ENCODE measurements at places on chromosomes 7 and 10.

GRCh38 chr7:132475669-132476116 lies 100.6 kb downstream of the PLXNA4 start:
- DNase-seq: no peak

GRCh38 chr7:88437132-88437531 lies 130.4 kb upstream of the STEAP4 start:
- no peak for DNase-seq

GRCh38 chr7:41232086-41232485 lies 470.8 kb downstream of the INHBA start:
- DNase-seq: no peak

- DNase-seq: no peak
Observed at GRCh38 chr10:118213436-118213835, 128.7 kb downstream of the FAM204A start.

GRCh38 chr7:27890205-27890849 lies 150.4 kb downstream of the TAX1BP1 start:
- no peak for DNase-seq

DNA sequence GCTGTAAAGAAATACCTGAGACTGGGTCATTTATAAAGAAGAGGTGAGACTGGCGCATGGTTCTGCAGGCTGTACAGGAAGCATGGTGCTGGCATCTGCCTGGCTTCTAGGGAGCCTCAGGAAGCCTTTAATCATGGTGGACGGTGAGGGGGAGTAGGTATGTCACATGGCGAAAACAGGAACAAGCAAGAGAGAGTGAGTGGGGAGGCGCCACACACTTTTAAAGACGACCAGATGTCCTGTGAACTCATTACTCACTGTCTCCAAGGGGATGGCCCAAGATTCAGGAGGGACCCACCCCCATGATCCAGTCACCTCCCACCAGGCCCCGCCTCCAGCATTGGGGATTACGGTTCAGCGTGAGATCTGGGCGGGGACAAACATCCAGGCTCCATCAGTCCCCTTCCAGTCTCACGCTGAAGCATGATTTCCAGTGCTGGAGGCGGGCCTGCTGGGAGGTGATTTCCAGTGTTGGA lies 3.2 kb downstream of the ZNF316 start:
- DNase-seq: peak; percentile 55

- no peak for DNase-seq
Observed at GRCh38 chr10:6600224-6600987, 20.3 kb upstream of the PRKCQ start.

DNA sequence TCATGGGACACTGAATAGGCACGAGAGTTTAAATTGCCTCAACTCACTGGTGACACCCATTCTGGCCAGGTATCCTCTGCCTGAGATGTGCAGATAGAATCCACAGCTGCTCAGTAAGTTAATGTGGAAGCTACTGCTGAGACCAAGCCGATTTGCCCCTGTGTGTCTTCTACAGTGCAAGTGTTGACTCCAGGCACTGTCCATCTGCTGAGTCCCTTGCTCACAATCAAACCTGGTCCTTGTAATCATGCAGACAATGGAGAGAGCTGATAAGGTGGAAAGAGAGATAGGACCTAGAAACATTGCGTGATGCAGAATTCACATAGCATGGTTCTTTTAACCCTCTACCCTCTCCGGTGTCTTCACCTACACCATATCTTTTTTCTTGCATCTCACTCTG lies 101.4 kb downstream of the ITGB8 start:
- DNase-seq: no peak

- no peak for DNase-seq
Observed at GRCh38 chr10:102413053-102413705, 5.4 kb downstream of the PSD start.

DNA sequence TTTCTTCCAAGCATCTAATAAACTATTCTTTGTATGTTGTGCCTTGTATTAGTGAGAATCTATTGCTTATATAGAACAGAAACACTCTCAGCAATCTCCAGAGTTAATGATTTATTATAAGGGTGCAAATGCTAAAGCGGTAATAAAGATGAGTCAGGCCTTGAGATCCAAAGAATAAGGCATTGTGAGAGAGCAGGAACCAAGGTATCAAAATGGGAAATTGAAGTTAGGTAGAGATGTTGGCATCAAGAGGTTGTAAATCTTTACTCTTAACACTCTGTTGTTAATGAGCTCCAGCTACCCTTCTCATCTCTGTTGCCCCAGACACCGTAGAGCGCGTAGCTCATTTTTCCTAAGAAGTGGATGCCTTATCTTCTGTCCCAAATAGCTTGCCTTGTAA lies 375.2 kb downstream of the ARL4A start:
- no peak for DNase-seq

GRCh38 chr7:16753932-16754855 lies 639 bp downstream of the TSPAN13 start:
- DNase-seq: no peak

- DNase-seq: peak; percentile 66
Observed at GRCh38 chr7:123643495-123644441, 11.9 kb upstream of the LMOD2 start.

DNA sequence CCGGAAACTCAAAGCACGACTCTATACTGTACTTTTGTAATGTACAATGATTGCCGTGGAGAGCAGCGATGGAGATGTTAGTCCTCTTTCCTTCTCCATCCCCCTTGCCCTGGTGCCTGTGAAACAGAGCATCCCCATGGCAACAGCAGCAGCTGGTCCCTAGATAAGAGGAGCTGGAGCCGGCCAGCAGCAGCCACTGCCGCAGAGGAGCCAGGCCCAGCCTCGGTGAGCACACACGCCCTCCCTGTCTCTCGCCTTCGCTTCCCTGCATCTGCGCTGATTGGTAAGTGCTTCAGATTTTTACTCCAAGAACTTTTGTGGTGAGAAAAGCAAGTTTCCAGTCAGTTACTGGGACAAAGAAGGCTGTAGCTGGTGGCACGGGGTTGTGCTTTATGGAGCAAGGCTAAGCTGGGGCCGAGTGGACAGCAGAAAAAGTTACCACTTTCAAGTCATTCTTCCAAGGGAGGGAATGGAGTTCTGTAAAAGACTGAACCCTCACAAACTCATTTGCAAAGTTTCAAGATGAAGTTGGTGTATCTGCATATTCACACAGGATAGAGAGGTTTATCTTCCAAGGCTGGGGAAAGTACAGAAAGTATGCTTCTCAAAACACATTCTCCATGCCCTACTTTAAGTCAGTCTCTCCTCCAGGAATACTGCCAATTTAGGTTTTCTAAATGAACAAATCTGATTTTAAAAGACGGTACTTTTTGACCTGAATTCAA lies at the start of gene PPP1R17:
PPP1R17 (plus strand) TSS at position 192 of the 725 bp plus-strand sequence. CDS start 5,227 bp downstream, outside the sequence.
- peak; percentile 20 for DNase-seq

GRCh38 chr7:29987811-29988317 lies 1.7 kb downstream of the SCRN1 start:
- no peak for DNase-seq

GRCh38 chr10:18240185-18240882 lies 100.1 kb downstream of the CACNB2 start:
- DNase-seq: no peak

DNA sequence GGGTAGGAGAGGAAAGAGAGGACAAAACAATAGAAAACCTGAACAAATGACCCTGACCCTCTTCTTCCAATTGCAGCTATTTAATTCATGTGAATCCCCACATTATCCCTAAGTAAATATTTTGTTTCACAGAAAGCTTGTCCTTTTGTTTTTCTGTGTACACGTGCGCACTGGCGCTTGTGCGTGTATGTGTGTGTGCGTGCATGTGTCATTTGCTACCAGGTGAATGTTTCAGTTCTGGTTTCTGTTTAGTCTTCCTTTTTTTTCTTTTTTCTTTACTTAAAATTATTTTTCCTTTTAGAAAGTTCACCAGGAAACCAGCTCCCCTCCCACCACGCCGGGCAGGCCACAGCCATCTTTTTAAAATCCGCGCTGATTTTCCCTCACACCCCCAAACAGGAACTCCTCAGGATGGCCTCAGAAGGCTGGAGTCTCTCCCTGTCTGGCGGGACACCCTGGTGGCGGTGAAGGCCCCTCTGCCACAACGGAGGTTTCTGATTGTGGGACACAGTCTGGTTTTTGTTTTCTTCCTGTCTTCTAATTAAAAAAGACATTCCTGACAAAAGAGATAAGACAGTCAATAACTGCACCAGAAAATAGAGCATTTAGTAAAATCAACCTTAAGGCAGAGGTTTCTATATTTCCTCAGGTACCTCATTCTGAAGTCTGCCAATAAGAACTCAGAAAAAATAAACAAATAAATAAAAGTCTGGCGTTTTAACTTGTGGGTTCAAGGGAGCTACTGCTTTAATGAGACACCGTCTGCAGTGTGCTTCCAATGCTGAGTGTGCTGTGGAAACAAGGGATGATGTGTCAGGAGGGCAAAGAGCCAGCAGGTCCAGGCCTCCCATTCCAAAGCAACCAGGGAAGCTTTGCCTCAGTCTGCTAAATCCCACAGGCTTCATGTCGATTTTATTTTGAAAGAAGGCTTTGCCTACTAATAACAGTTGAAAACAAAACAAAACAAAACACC lies 17.4 kb downstream of the IRF5 start:
- no peak for DNase-seq

- DNase-seq: no peak
Observed at GRCh38 chr7:155756322-155756721, 55.9 kb downstream of the SHH start.

DNA sequence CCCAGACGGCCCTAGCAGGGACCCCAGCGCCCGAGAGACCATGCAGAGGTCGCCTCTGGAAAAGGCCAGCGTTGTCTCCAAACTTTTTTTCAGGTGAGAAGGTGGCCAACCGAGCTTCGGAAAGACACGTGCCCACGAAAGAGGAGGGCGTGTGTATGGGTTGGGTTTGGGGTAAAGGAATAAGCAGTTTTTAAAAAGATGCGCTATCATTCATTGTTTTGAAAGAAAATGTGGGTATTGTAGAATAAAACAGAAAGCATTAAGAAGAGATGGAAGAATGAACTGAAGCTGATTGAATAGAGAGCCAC lies 184 bp downstream of the CFTR start:
- no peak for DNase-seq

GRCh38 chr10:77401683-77402082 lies 235.9 kb downstream of the KCNMA1 start:
- DNase-seq: no peak

GRCh38 chr7:116985575-116985974 lies 32.3 kb downstream of the ST7 start:
- no peak for DNase-seq

DNA sequence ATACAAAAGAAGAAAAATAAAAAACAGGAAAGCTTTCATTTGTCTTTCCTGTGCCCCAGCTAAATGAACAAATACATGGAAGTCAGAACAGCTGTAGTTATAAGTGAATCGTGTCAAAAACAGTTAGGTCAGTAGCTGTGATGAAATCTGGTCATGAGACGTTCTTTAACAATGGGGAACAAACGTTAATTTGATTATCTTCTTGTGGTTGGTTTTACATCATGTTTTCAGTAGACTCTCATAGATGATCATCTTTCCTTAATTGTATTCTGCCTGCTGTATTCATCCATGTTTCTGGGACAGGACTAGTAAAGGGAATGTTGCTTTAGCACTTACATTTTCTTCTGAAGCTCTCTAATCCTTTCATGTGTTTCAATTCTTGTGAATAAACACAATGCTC lies 97.0 kb downstream of the PCLO start:
- no peak for DNase-seq

GRCh38 chr7:43394441-43395130 lies 188.3 kb upstream of the STK17A start:
- no peak for DNase-seq

DNA sequence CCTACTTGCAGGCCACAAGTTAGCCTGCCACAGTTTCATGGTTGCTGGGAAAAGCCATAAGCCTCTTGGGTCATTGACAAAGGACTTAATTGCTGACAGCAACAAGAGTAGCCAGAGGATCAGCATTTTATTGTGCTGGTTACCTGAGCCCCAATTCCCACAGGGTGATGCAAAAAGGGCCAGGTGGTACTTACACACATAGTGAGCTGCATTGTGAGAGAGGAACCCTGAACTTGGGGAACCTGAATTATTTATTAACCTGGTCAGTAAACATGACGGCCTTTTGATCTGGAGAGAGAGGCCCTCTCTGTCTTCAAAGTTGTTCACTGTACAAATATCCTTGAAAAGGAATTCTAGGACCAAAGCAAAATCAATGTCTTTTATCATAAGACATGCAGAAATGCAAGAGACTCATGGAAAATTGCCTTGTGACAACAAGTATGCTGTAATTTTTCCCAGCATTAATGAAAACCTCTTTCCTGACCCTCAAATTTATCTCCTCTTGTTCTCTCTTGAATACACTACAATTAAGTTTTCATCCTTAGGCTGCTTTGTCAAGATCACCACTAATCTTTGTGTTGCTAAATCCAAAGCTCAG lies 102.9 kb upstream of the PHYHIPL start:
- no peak for DNase-seq

GRCh38 chr7:138945821-138946220 lies 35.4 kb downstream of the KIAA1549 start:
- DNase-seq: no peak

DNA sequence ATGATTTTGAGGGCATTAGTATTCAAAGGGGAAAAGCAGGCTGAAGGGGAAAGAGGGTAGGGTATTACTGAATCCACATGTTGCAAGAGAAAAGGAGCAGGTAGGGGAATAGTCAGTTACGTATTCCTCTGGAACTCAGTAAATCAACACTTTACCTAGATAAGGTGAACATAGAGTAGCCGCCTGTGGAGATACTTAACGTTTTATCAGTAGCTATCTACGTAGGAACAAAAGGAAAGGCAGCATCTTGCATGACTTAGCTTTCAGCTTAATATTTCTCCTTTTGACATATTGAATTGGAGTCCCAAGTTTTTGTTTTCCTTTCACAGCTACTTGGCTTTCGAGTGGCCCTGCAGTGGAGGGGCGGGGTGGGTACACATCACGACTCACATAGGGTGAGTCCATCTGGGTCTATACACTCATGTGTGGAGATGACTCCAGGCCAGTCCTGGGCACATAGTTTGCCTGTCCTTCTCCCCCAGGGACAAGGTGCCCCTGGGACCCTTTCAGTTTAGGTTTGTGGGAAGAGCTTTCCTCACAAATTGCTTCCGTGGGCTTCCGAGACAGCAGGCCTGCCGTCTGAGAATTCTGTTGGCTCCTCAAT lies 48.1 kb downstream of the CCNY start:
- no peak for DNase-seq

DNA sequence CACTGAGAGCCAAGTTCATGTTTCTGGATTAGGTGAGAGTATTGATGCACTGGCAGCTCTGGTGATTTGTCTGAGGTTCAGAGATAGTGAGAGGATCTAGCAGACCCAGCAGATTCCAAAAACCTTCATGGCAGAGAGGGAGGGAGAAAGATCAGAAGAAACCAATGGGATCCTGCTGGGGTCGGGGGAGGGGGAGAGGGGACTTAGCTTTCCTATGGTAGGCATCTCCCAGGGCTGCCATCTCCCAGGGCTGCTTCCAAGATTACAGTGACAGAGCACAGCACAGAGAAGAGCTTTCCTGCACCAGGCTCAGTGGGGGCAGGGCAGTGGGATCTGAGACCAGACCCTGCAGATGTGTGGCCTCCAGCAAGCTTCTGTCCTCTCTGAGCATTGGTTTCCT lies 76.8 kb upstream of the GDF10 start:
- no peak for DNase-seq

All from iPS DF 6.9 (cell line).